ENCODE measurements at places on chromosomes 16 and 17. TPM values are rescaled to one million over a fixed set of nuclear protein-coding genes. Genes with fewer than 3 reads are reported as not detected.

DNA sequence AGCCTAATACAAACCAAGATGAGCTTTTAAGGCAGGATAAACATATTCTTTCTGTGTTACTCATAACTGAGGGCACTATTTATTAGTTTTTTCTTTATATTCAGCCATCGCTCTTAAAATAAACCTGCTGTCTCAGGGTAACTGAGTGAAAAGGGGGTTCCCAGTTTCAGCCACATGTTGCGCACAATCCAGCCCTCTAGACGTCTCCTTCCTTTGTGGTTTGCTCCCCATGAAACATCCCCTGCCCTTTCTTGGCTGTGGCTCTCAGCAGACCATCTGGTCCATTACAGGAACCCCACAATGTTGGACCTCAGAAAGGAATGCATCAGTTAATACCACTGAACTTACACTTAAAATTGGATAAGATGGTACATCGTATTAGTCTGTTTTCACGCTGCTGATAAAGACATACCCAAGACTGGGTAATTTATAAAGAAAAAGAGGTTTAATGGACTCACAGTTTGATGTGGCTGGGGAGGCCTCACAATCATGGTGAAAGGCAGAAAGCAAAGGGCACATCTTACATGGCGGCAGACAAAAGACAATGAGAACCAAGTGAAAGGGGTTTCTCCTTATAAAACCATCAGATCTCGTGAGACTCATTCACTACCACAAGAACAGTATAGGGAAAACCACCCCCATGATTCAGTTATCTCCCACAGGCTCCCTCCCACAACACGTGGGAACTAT, 12.6 kb upstream of the IL21R start:
- no peak for DNase-seq

- no peak for DNase-seq
Observed at GRCh38 chr17:39173080-39173479, 7.1 kb upstream of the ARL5C start.

GRCh38 chr17:12734926-12735325, 54.4 kb upstream of the ARHGAP44 start:
- no peak for DNase-seq

DNA sequence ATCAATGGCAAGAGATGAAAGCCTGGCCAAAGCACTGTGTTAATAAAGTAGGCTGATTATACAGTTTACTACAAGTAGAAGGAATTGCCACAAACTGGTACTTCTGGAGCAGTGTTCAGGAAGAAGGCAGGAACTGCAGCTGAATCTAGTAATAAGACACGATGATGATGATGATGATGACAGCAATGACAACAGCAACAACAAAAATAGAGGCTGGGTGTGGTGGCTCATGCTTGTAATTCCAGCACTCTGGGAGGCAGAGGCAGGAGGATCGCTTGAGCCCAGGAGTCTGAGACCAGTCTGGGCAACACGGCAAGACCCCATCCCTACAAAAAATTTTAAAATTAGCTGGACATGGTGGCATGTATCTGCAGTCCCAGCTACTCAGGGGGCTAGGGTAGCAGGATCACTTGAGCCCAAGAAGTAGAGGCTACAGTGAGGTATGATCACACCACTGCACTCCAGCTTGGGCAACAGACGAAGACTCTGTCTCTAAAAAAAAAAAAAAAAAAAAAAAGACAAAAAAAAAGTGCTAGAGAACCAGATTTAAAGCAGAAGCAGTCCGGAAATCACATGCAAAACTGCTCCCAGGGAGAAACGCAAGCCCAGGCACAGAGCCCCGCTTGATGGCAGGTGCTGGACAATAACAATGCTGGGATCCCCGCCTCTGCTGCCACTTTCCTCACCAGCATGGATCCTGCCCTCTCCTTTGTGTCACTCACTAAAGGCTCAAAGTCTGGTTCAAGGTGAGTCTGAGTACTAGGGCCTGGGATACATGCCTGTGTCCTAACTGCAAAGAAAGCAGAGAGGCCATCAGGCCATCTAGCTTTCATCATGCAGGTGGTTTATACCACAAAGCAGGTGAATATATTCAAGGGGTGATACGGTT, 44.8 kb downstream of the CPPED1 start:
- no peak for DNase-seq

DNA sequence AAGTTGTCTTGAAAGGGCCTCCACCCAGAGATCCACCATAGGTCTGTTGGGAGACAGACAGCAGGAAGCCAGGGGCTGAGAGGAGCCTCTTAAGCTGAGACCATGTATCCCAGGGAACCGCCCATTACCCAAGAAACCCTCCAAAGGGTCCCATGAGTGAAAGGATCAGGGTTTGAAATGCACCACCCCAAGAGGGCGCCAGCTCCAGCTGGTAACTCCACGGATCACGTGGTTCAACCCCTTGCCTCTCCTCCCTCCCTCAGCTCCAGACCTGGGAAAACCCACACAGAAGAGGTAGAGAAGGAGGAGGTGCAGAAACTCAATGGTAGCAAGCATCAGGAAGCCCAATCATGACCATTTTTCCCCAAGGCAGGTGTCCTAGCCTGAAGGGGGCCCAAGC, 148.7 kb downstream of the AIPL1 start:
- no peak for DNase-seq

DNA sequence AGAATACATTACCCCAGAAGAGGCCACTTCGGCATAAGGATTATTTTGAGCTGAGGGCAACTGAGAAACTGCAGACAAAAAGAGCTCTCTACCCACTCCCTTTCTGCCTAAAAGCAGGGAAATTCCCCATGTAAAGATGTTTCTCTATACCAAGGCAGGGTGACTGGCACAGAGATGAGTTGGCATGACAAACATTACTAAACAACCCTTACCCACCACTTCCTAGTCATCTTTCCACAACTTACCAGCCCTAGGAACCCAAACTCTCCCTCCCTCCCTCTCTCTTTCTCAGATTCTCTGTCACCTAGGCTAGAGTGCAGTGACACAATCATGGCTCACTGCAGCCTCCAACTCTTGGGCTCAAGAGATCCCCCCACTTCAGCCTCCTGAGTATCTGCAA, 68.6 kb downstream of the EMP2 start:
- no peak for DNase-seq

DNA sequence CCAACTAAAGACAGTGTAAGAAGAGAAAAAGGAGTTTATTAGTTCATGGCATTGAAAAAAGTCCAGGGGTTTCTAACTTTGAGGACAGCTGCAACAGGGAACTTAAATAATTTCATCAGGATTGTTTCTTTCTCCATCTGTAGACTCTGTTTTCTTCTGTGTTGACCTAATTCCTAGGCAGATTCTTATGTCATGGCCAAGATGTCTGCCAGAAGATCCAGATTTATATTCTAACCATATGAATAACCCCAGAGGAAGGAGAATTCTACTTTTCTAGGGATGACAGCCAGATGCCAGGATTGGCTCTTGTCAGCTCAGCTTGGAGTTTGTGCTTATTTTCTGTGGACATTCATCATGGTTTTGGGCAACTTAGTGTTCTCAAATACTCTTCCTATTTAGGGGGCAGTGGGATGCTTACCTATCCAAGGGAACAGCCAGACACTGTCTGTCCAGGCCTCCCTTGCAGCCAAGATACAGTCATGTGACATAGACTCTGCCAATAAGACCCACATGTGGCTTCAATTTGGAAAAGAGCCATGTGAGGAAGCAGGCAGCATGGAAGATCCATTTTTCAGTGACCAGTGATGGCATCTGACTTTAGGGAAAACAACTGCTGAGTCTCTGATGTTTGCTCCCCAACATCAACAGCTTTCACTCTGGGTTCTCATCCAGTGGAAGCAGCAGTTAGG, 18.2 kb downstream of the PCTP start:
- DNase-seq = no peak

The C16orf54 gene
- 64.3 TPM for total RNA-seq

The NTN3 gene
- total RNA-seq = not detected

Measured in activated CD8-positive, alpha-beta T cell treated with anti-CD3 and anti-CD28 coated beads, Interleukin-2, amount 10 ng/mL, durations not matched to agents 7 days and 5 days (primary cell).